ENCODE measurements at places on chromosomes 5 and 9. TPM values are rescaled to one million over a fixed set of nuclear protein-coding genes. Genes with fewer than 3 reads are reported as not detected.

Gene GNA14
- polyA plus RNA-seq = 0.03 TPM

Gene GFRA3
- polyA plus RNA-seq = not detected

Gene IL17B
- 0.86 TPM for polyA plus RNA-seq

Gene BHMT
- not detected for polyA plus RNA-seq

Gene ENHO
- polyA plus RNA-seq = not detected

DNA sequence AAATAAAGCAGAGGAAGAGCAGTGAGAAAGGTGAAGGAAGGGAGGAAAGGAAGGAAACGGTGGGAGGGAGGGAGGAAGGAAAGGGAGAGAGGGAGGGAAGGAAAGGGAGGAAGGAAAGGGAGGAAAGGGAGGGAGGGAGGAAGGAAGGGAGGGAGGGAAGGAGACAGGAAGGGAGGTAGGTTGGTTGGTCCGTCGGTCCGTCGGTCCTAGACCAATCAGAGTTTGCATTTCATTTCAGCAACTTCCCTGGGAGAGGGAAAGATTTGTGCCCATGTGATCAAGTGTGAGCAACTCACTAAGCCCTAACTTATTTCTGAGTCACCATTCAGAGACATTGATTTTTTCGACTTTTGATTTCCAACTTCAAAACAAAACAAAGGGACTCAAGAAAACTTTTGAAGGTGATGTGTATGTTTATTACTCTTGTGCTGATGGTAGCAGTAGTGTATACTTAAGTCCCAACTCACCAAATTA is 18.8 kb downstream of the NANS start:
- no peak overlapping the region for H3K4me3 ChIP-seq
- DNase-seq = peak; percentile 78
- 0 out of 2 replicates have a peak overlapping the region, but pooled peaks have one; percentile 49 for H3K27ac ChIP-seq
- H3K36me3 ChIP-seq = peaks cover 22% of the 10 kb centered on the region

DNA sequence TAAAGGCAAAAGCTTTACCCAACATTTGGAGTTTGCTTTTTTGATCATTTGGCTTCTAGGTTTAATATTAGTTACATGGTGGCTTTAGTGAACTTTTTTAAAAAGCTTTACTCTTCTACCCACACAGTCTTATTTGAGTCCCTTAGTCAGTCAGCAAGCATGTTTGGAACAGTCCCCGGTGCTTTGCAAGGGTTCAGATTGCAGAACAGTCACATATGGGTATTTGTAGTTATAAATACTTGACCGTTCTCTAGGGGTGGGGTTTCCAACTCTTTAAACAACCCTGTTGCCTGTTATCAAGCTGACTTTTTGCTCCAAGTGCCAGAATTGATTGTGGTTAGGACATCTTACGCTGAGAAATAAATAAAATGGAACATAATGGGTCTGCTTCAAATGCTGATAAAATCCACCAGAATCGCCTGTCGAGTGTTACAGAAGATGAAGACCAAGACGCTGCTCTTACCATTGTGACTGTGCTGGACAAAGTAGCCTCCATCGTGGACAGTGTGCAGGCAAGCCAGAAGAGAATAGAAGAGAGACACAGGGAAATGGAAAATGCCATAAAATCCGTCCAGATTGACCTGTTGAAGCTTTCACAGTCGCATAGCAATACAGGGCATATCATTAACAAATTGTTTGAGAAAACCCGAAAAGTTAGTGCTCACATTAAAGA is at the start of gene CAVIN4:
CAVIN4 (plus strand) TSS at position 304 of the 673 bp plus-strand sequence; CDS start at position 369, 65 bp downstream.
- peaks cover 13% of the 10 kb centered on the region for H3K4me1 ChIP-seq
- DNase-seq = peak; percentile 91
- H3K27ac ChIP-seq = peak within 1 kb of the TSS; percentile 3
- H3K27me3 ChIP-seq = no peaks in the 10 kb centered on the region
- no peak within 1 kb of the TSS for H3K4me3 ChIP-seq

Measured in IMR-90 (cell line).